Fibroblast of mammary gland (primary cell): ENCODE measurements at places on chromosomes 4 and X.

- DNase-seq, result peak; percentile 79
Measured at GRCh38 chr4:102429553-102429952, 71.6 kb upstream of the NFKB1 start.

DNA sequence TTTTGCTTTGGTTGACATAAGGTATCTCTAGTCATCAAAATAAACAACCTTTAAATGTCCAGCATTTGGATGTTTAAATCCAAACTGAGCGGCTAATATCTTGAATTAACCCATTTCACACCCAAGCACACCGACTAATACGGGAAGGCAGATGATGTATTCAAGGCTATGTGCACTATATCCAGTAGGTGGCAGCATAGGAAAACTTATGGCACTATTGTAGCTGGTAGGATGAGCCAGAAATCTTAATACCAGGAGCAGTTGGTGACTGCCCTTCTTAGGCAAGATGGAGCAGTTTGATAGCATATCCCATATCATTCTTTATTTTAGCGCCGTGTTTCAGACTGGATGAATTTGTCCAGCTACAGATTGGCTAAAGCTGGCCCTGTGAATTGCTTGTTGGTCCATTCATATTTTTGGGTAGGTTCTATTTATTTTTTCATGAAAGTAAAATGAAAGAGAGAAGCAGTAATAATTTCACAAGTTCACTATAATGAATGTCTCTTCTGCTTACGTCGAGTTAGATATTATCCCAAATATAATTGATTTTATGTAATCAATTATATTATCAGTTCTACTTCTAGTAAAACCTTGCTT lies 24.4 kb downstream of the UCHL1 start:
- DNase-seq, result peak; percentile 79

- peak; percentile 75 for DNase-seq
Measured at GRCh38 chrX:109485470-109486340, 3.8 kb upstream of the GUCY2F start.

- DNase-seq, result no peak
Measured at GRCh38 chr4:41665636-41666207, 82.8 kb downstream of the PHOX2B start.

DNA sequence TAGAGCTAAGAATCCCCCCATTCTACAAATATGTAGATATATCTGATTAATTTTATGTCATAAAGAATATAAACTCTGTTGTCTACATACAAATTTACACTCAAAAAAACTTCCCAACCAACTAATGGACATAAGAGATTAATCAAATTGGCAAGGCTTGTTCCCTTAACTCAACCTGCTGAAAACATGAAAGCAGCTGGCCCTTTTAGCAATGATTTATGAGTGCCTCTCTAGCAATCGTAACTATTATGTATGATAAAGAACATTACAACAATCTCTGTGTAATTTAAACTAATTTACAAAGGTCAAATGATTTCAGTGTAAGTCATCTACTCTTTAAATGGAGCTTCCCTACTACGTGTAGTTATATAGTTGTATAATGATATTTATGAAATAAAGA lies 83.1 kb upstream of the FTHL17 start:
- no peak for DNase-seq

DNA sequence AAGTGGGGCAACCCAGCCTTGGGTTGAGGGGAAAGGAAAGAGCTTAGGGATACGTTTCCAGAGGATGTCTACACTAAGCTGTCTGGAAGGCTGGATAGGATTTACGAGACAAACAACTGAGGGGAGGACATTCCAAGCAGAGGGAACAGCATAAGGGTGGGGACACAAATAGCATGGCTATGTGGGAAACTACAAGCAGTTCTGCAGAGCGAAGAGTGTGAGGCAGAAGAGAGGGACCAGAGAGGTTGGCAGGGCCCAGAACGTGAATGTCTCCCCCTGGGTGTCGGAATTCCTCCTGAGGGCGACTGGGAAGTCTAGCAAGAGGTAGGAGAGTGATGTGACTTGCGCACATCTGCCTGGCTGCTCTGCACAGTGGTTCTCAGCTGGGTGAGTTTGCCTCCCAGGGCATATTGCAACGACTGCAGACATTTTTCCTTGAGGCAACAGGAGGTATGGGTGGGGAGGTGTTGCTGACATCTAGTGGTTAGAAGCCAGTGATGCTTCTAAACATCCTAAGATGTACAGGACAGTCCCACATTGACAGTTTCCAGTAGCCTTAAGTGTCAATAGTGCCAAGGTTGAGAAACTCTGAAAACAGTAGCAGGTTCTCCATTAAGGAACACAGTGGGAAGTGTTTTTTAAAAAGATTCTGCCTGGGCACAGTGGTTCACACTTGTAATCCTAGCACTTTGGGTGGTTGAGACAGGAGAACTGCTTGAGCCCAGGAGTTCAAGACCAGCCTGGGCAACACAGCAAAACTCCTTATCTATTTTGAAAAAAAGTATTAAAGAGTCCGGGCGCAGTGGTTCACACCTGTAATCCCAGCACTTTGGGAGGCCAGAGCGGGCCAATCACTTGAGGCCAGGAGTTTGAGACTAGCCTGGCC lies 9.2 kb downstream of the NDUFA1 start:
- peak; percentile 67 for DNase-seq

DNA sequence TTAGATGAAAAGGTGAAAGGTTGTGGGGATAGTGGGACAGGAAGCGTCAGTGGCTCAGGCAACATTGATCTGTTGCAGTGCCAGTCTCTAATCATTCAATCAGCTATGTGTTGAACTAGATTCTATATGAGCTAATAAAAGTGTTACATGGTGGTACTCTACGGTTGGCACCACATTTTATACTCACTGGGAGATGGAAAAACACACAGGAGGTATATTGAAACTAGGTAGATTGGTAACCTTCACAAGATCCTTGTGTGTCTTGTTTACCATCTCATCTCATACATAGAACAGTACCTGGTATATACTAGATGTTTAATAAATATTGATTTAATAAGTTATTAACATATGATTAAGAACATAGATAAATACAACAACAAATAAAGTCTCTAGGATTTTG lies 152.7 kb downstream of the NAA11 start:
- no peak for DNase-seq

- DNase-seq, result peak; percentile 38
Measured at GRCh38 chrX:104113222-104113965, 1.1 kb downstream of the ZCCHC18 start.

DNA sequence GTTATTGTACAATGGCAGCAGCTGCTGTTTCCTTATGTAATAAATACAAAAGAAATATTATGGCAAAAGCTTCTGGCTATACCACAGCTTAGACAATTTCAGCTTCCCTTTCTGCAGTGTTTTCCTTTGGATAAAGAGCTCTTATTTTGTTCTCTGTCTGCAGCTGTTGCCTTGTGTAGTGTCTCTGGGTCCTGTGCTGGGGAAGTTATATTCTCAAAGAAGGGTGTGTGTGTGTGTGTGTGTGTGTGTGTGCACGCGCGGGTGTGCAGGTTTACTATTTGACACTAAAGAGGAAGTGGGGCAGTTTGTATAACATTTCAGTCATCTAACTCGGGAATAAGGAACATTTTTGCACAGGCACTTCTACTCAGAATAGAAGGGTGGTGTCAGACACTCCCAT lies 83.6 kb downstream of the REPS2 start:
- DNase-seq, result no peak

- DNase-seq, result no peak
Measured at GRCh38 chr4:187393531-187394344, 601.8 kb upstream of the ZFP42 start.

GRCh38 chr4:110671679-110672078 lies 48.8 kb upstream of the PITX2 start:
- DNase-seq, result no peak

DNA sequence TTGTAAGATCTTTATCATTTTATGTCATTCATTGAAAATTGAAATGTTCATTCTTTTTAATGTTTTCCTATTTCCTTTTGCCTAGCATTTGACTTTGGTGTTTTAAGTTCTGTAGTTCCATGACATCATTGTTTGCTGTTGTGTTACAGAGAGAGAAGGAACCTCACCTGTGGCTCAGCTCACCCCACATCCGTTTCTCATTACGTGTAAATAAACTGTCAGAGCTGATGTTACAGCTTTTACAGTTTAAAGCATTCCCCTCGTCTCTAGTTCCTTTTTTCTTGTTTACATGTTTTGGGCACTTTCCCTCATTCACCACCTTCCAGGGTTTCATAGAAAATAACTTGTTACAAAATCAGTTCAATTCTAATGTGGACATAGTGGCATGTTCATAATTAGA lies 137.2 kb downstream of the FNIP2 start:
- no peak for DNase-seq

GRCh38 chrX:96576368-96576767 lies 108.3 kb upstream of the DIAPH2 start:
- peak; percentile 51 for DNase-seq

GRCh38 chr4:174607792-174608191 lies 85.5 kb upstream of the HPGD start:
- no peak for DNase-seq

GRCh38 chrX:2299871-2300270 lies 200.9 kb downstream of the DHRSX start:
- no peak for DNase-seq

GRCh38 chr4:113077575-113077974 lies 28.1 kb downstream of the ANK2 start:
- DNase-seq, result no peak

- DNase-seq, result peak; percentile 76
Measured at GRCh38 chr4:52641854-52642563, 17.1 kb downstream of the USP46 start.

DNA sequence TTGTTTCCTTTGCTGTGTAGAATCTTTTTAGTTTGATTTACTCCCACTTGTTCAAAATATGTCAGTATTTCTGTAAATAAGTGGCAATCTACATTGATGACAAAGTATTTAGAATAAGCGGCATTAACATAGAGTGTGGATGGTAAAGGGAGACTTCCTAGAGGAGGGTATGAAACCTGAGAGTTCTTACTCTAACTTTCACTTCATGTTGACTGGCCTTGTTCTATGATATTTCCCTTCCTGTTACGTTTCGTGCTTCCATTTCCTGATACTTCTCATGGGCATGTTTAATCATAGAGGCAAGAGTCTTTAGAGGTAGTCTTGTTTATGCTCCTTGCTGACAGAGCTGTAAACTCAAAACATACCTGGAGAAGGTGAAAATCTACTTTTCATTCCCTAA lies 408.9 kb downstream of the GLUD2 start:
- no peak for DNase-seq

GRCh38 chr4:171814545-171814944 lies 1.3 kb downstream of the GALNTL6 start:
- DNase-seq, result no peak

GRCh38 chrX:20988118-20988517 lies 386.1 kb upstream of the CNKSR2 start:
- peak; percentile 52 for DNase-seq

DNA sequence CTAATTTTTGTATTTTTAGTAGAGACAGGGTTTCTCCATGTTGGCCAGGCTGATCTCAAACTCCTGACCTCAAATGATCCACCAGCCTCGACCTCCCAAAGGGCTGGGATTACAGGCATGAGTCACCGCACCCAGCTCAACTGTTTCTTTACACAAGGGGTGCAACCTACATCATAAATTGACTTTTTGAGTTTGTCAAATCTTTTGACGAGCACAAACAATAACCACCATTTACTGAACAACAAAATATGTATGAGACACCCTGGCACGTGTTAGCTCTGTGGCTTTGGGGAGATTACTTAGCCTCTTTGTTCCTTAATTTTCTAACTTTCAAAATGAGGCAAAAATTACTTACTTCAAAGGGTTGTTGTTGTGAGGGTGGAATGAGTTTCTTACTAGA lies 23.5 kb upstream of the SLC34A2 start:
- no peak for DNase-seq

DNA sequence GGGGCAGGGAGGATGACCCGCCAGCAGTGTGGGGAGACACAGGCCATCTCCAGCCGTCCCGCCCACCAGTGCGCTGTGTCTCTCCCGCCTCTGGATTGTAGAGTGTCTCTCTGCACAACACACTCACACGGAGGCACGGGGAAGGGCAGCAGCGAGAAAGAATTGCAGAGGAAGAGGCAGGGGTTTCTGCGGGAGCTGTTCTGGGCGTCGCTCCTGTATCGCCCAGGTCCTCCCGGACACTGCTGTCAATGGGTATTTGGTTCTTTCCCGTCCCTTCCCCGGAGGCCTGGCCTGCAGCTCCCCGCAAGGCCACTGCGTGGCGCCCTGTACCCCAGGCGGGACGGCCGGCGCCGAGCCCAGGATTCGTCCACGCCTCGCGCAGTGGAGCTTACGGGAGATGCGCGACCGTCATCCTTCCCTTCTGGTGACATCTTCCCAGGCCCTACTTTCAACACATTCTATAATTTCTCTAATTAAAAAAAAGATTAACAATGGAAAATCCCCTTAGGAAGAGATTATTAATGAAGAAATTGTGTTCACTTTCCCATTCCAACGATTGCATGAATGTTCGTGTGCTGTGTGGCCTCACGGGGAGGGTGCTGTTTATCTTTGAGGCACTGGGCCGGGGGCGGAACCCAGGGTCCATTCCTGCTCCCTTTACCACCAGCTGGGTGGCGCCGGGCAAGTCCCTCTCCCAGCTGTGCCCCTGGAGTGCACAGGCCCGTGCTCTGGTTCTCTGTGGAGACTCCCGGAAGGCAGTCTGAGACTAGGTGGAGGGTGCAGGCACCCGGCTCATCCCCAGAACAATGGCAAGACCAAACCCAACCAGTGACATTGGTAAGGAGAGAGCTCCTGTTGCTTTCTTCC lies 95.7 kb downstream of the CPZ start:
- DNase-seq, result peak; percentile 8

DNA sequence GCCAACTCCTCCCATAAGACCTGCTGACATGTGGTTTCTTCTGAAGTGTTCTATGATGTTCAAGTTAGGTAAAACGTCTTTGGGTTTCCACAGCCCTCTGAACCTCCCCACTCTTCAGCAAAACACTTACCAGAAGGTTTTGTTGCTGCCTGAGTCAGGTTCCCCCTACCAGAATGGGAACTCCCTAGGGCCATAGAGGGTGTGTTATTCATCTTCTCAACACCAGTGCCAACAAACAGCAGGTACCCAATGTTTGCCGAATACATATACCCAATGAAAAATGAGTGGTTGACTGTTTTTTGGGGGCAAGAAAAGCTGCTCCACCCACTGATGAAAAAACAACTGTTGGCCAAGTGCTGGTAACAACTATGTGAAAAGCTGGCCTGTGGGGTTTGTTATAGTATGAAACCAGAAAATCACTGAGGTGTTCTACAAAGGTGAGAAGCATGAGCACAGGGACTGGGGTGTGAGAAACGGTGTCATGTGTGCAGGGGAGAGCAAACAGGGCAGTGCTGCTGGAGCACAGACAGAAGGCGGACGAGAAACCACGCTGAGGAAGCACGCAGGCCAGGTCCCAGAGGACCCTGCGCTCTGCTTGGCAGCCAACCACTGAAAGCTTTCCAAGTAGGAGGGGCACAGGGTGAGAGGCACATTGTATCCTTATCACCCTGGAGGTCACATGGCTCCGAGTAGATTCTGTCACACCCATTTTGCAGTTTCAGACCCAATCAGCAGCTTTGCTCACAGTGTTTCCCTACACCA lies 28.8 kb downstream of the ATP8A1 start:
- DNase-seq, result peak; percentile 2
